ENCODE measurements at places on chromosomes 4 and X.

- no peak for DNase-seq
Measured at GRCh38 chr4:25970226-25970675, 56.2 kb downstream of the SMIM20 start.

- DNase-seq = no peak
Measured at GRCh38 chr4:14862891-14863290, 139.4 kb upstream of the CPEB2 start.

DNA sequence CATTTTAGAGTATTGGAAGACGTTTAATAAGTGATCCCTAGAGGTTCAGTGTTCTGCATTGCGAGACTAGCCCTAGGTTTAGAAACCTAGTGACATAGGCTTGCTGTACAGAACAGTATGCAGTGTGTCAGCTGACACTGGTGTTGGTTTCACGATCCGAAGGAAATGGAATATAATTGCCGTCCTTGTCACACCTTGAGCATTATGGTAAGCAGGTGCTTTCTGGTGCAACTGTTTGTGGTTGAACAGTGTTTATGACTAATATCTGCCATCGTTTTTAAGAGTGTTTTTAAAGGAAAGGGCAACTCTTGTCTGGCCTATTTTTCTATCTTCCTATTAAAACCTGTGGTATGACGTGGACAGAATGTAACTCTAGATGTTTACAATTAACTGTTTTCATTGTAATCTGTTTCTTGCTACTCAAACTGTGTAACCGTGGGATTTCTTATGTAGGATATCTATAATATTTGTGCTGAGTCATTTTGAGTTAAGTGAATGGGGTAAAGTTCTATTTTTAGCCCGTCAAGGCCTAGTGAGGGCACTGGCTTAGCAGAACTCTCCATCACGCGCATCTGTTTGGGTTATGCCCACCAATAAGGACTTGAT is 53.8 kb upstream of the TBC1D14 start:
- no peak for DNase-seq

GRCh38 chr4:144709793-144710525 is 64.0 kb downstream of the HHIP start:
- no peak for DNase-seq

DNA sequence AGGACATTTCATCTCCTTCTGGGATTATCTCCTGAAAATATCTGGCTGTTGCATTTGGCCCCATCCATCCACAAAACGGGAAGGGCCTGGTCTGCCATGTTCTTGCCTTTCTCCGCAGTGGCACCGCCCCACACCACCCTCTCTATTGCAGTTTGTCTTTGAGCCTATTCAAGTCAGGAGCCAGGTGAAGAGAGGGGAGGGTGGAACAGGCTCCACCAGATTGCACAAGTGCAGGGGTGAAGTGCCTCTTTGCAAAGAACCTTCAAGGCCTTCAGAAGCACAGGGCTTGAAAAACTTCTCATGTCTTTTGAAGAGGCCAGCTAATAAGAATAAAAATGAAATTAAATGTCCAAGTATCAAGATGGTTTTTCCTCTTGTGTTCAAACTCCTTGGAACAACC is 28.7 kb downstream of the RS1 start:
- DNase-seq = no peak

- DNase-seq = no peak
Measured at GRCh38 chr4:142331132-142331531, 515.0 kb downstream of the INPP4B start.

DNA sequence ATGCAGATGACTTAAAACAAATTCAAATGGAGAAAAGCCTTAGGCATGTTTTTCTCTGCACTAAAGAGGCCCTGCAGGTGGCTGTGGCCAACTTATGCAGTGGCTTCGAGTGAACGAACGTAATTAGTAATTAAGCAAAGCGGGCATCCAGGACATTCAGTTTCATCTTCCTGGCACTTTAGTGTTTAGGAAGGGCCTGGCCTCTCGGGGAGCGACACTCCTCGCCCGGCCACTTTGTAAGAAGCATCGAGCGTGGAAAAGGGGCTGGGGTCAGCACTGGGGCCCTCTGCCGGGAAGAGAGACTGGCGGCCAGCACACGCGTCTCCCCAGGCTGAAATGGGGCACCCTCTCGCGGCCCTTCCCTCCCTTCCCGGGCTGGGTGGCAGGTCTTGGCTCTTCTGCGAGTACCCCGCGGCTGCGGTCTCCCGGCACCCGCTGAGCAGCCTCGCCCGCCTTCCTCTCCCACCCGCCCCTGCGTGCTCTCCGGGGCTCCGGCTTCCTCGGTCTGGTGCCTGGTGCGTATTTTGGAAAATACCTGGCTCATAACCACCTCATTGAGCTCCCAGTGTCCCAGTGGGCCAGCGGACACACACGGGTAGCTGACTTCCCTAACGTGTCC is 677 bp upstream of the CYP4V2 start:
- no peak for DNase-seq

- DNase-seq = peak; percentile 34
Measured at GRCh38 chr4:69910016-69910782, 20.7 kb upstream of the CSN1S1 start.

DNA sequence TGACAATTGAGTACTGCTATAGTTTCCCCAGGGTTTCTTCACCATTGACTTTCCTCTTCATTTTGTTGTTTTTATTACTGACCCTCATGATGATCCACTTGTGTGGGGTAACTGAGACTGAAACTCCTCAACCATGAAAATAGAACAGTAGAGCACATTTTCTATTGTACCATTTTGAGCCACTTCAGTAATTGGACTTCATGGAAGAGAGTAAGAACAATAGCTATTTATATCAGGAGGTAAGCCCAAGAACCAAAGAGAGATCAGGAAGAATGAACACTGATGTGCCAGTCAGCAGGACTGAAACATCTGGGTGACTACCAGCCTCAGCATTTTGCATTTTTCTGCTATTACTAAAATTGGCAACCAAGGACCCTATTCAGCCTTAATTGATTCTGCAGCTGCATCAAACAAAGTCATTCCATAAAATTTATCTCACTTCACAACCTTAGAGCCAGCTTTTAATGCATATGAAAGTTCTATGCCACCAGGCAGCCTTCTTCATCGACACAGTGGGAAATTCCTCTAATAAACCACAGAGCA is 151.4 kb downstream of the BANK1 start:
- DNase-seq = no peak

- DNase-seq = no peak
Measured at GRCh38 chrX:16202943-16203342, 35.7 kb downstream of the MAGEB17 start.

DNA sequence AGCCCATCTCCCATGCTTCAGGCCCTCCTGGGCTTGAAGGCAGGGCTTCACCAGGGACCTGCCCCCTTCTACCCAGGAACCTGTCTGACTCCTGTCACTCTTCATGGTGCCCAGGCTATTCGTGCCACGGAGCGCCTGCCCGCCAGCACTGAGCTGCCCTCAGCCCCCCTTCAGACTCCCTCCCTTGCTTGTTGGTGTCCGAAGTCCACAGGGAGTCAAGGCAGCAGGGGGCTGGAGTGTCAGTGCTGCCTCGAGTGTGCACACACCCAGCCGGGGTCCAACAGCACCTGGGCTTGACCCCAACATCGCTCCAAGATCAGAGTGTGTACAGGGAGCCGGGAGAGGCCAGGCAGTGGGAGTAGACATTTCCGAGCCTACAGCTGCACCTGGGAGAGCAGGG is 59.8 kb downstream of the TBCK start:
- DNase-seq = no peak

- peak; percentile 88 for DNase-seq
Measured at GRCh38 chr4:94207469-94208224, at the start of gene SMARCAD1. Gene SMARCAD1, plus strand, starts transcription at chr4:94207865. Its CDS starts 530 bp downstream, at chr4:94208395.

- no peak for DNase-seq
Measured at GRCh38 chr4:15117270-15117946, 115.1 kb downstream of the CPEB2 start.

- no peak for DNase-seq
Measured at GRCh38 chr4:187075514-187075913, 351.9 kb upstream of the FAT1 start.

DNA sequence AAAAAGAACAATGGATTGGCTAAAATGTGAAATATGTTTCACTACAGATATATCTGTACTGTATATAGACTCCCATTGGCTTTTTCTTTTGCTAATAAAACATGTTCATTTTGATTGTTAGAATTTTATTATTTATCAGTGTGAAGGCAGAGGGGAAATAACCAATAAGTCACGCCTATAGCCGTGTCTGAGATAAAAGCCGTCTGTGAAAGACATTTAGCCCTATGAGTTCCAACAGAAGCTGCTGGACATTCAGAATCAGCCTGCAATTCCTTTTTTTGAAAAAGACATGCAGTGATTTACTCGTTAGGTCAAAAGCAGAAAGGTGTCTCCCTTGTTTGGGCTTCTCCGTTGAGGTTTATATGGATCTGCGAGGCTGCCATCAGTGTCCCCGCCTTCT is 24.2 kb upstream of the SLC25A4 start:
- DNase-seq = no peak

GRCh38 chr4:10808591-10808990 is 124.0 kb upstream of the CLNK start:
- no peak for DNase-seq

- DNase-seq = no peak
Measured at GRCh38 chr4:66777097-66777496, 768.2 kb downstream of the CENPC start.

- no peak for DNase-seq
Measured at GRCh38 chr4:176320976-176321361, 1.2 kb downstream of the SPCS3 start.

- no peak for DNase-seq
Measured at GRCh38 chr4:146247356-146247755, 33.0 kb downstream of the REELD1 start.

GRCh38 chr4:100086766-100087431 is 103.4 kb downstream of the DDIT4L start:
- no peak for DNase-seq

GRCh38 chr4:2305766-2306501 is 44.0 kb upstream of the MXD4 start:
- DNase-seq = no peak

DNA sequence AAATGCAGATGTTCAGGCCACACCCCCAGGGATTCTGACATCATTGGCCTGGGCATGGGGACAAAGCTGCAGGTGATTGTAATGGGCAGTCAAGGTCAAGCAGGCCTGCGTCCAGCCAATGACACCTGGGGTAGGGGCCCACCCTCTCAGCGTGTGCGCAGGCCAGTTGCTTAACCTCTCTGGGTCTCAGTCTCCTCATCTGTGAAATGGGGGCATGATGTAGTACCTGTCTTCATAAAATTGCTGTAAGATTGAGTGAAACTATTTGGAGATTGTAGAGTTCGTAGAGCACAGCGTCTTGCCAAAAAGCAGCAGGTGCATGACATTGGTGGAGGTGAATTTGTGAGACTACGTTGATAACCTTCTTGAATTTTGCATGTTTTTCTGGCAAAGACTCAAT is 21.2 kb downstream of the RS1 start:
- DNase-seq = no peak

GRCh38 chrX:21660156-21660555 is 2.0 kb upstream of the KLHL34 start:
- no peak for DNase-seq

GRCh38 chr4:122534776-122535175 is 78.3 kb upstream of the IL2 start:
- DNase-seq = no peak

DNA sequence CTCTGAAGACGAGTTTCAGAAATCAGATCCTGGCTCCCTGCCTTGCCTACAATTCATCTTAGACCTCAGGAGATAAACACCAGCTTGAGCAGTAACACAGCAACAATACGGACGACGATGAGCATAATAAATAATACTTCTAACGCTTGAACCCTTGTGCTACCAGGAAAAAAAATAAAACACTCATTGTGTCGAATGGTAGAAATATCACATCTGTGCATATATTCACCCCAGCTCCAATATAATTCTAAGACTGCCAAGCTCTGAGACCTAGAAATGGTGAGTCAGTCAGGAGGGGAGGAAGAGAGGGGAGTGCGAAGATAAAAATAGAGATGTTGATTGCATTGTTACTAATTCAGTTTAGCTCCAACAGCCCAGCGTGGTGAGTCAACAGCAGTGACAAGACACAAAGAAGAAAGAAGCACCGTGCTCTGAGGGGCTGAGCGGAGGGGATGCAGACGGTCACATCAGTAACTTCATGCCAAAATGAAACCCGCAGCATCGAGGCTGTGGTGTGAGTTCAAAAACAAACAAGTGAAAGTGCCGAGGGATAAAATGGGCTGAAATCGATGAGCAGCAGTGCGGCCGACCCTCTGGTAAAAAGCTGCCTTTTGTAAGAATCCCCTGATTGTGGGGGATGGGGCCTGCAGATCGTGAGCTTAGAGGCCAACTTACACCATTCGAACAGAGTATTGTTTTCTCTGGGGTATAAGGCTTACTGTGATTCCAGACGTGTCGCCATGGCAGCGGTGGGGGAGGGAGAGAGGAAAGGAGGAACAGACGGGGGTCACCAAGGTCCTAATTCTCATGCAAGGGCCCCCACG is 150.4 kb downstream of the MGST2 start:
- DNase-seq = peak; percentile 70

DNA sequence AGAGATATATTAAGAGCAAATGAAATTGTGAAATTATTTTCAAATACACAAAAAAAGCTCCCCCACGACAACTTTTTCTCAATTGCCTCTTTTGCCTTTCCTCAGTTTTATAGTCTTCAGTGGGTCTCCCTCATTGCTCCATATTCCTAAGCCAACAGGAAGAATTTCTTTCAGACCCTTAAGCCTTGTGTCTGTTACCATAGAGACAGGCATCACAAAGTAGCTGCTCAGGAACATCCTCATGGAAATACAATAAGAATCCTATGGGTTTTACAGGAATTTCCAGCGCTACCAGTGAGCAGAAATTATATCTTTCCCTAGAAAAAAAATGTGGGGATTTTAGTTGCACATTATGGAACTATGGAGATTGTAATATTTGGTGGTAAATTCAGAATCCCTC is 121.9 kb upstream of the DMD start:
- DNase-seq = no peak

Data from HS-5 (cell line).